ENCODE measurements at places on chromosomes 4 and X. TPM values are rescaled to one million over a fixed set of nuclear protein-coding genes. Genes with fewer than 3 reads are reported as not detected.

The GC gene
- total RNA-seq, result not detected

The CTSO gene
- 4.8 TPM for total RNA-seq

The RHOXF2 gene
- total RNA-seq, result not detected

The FGF5 gene
- total RNA-seq, result 0.22 TPM

The GPRASP1 gene
- 1.4 TPM for total RNA-seq

The PHEX gene
- total RNA-seq, result 0.87 TPM

The ODAPH gene
- not detected for total RNA-seq

The FGFBP1 gene
- not detected for total RNA-seq

The DUSP21 gene
- total RNA-seq, result not detected

The SPARCL1 gene
- total RNA-seq, result 4.2 TPM

The LEF1 gene
- not detected for total RNA-seq

The TRPC3 gene
- total RNA-seq, result not detected

The SLC9B1 gene
- total RNA-seq, result 0.40 TPM

The MAP9 gene
- total RNA-seq, result under 0.01 TPM

The STOX2 gene
- total RNA-seq, result 3.9 TPM

The ZNF280C gene
- 1.6 TPM for total RNA-seq

The ASB9 gene
- total RNA-seq, result 2.6 TPM

The FAM47E gene
- not detected for total RNA-seq

The TACC3 gene
- total RNA-seq, result 4.4 TPM

The CLCN4 gene
- 6.9 TPM for total RNA-seq

The SLC4A4 gene
- not detected for total RNA-seq

The TCEAL7 gene
- 0.22 TPM for total RNA-seq

The TLR1 gene
- 5.0 TPM for total RNA-seq

The DCHS2 gene
- 0.40 TPM for total RNA-seq

The MAGIX gene
- total RNA-seq, result 0.60 TPM

The LINC00632 gene
- 0.40 TPM for total RNA-seq

All from lung microvascular endothelial cell (primary cell).